ENCODE measurements at places on chromosomes 6 and 20.
A peak's percentile ranks its signal among the peaks of the same experiment; 100 is the strongest.

GRCh38 chr20:23974966-23975365 lies 13.6 kb downstream of the GGTLC1 start:
- no peak for DNase-seq

DNA sequence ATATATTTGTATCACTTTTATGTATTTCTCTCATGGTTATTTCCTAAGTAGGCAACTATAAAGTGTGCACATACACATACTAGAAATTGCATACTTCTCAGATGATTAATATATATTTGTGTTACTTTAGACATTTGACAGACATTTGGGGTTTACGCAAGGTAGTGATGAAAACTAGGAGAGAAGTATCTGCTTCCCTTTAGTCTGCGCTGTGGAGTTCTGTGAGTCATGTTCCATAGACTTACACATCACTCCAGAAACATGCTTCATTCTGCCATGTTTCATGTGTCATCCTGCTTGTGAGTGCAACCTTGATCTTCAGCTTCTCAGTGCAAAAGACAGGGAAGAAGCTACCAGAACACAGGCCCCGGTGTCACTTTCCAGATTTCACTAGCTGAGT lies 200.7 kb upstream of the BMP2 start:
- DNase-seq = no peak

GRCh38 chr6:71599359-71599758 lies 287.0 kb upstream of the RIMS1 start:
- no peak for DNase-seq

GRCh38 chr6:162471842-162472241 lies 255.7 kb downstream of the PRKN start:
- no peak for DNase-seq

DNA sequence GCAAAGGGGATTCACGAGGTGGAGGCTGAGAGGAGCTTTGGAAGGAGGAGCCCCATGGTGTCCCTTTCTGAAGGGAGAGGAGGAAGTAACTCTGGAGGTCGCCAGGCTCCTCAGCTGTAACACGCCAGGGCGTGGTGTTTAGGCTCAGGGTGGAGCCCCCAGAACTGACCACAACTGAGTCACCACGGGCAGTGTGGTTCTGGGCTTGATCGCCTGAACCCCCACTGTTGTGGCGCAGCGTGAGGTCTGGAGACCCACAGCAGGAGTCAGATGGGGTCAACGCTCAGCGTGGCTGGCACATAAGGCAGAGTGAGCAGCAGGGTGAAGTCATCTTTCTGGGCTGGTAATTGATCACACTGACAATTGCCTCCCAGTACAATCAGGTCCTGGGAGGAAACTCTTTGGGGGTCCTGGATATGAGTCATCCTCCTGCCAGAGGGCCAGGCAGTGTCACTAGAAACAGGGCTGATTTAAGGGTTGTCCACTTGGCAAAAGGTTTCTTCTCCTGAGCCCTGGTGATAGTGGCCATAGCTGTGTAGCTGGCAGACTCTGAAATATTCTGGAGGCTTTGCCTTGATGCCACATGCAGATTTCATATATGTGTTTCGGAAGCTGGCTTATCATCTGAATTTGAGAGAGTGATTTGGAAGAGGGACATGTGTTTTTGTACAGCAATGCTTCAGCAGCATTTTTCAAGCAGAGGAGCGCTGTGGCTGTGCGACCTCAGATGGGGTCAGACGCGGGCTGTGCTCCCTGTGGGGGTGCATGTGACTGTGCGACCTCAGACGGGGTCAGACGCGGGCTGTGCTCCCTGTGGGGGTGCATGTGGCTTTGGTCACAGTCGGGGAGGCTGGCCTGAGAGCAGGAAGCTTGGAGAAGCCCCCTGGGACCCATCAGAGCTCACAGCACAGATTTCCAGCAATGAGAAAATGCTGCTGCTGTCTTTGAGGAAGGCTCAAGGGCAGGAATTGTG lies 50.0 kb downstream of the SYNJ2 start:
- peak; percentile 66 for DNase-seq

GRCh38 chr20:21609221-21609620 lies 95.4 kb upstream of the NKX2-2 start:
- DNase-seq = no peak

DNA sequence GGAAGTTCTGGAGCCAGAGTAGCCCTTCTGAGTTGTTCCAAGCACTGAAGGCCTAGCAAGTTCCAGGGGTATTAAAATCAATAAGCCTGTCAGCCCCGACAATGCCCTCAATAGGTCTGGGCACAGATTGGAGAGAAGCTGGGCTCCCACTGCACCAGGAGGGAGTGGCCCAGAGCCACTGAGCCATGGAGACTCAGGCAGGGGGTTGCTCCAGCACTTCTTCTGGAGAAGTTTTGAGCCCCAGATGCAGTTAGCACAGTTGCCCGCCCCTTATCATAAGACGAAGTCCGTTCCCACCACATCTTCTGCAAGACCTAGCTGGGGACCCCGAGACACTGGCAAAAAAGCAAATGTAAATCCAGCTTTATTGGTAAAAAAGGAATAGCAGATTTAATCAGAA lies 13.0 kb downstream of the DEFB132 start:
- DNase-seq = no peak

GRCh38 chr6:1094306-1094705 lies 217.6 kb upstream of the FOXQ1 start:
- DNase-seq = no peak

DNA sequence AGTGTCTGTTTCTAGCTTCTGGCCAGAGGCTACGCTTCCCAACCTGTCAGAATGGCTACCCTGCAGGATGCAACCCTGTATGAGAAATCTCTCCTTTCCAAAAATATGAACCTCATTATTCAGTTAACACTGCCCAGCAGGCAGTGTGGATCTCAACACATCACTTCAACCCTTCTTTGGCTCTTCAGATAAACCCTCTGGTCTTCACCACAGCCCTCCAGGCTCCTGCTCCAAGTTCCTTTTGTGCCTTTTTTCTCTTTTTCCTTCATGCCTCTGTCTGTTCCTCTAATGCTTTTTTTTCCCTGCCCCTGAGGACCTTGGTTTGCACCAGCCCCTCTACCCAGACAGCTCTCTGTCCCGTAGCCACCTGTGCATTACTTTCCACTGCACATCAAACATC lies 207.4 kb downstream of the MYLK4 start:
- no peak for DNase-seq

DNA sequence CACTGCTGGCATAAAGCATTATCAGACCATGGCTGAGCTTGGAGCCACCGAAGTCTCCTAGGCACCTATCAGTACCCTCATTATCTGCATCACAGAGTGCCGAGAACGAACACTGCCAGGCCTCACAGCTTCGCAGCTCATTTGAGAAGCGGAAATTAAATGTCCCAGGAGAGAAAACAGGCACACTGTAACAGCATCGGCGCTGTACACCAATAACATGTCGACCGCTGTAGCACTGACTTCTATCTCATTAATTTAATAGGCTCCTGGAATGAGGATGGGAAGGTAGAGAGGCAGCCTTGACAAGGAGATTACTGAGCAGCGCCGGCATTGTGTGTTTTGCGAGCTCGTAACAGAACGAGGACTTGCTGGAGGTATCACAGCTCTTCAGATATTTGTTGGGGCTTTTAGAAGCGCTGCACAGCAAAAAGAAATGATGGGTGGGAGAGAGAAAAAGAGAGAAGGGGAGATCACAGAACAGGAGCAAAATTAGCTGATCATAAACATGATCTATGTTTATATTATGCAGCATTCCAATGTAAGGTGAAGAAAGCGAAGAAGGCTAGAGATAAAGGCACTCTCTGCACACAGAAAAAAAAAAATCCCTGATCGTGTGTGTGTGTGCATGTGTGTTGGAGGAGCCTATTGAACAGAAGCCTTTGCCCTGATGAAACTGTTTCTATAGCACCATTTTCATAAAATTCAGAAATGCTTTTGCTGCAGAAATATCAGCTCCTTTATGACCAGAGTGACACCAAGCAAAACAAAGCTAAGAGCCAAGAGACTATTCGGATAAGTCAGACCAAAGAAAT lies 29.2 kb downstream of the ID4 start:
- DNase-seq = no peak

- peak; percentile 89 for DNase-seq
Observed at GRCh38 chr20:63178889-63179686, 36.8 kb downstream of the YTHDF1 start.

GRCh38 chr20:46211331-46211722 lies 93.2 kb downstream of the CD40 start:
- no peak for DNase-seq

DNA sequence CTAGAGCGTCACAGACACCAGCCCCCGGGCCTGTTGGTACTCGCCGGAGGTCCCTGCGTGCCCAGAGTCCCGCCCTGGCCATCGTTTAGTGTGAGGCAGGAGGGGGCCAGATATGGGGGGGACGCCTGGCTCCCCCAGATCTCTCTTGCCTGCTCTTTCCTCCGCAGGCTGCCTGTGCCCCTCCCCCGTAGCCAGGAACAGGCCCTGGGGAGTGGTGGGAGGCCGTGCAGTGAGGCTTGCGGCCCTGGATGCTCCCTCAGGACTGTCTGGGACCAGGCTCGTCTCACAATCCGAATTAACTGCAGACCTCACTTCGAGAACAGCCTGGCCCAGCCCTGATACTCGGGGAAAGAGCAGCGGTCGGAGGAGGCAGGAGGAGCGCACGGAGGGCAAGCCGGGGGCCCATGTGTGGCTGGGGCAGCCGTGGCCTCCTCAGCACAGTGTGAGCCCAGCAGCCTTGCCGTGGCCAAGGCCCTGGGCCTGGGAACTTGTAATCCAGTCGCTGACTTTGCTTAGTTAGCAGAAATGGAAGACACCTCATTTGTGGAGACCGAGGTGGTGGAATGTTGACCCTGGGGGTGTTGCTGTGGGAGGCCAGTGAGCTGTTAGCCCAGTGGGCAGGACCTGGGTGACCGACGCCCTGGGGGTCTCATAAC lies 28.7 kb downstream of the FRMD1 start:
- no peak for DNase-seq

GRCh38 chr6:20265842-20266241 lies 53.6 kb upstream of the MBOAT1 start:
- no peak for DNase-seq

DNA sequence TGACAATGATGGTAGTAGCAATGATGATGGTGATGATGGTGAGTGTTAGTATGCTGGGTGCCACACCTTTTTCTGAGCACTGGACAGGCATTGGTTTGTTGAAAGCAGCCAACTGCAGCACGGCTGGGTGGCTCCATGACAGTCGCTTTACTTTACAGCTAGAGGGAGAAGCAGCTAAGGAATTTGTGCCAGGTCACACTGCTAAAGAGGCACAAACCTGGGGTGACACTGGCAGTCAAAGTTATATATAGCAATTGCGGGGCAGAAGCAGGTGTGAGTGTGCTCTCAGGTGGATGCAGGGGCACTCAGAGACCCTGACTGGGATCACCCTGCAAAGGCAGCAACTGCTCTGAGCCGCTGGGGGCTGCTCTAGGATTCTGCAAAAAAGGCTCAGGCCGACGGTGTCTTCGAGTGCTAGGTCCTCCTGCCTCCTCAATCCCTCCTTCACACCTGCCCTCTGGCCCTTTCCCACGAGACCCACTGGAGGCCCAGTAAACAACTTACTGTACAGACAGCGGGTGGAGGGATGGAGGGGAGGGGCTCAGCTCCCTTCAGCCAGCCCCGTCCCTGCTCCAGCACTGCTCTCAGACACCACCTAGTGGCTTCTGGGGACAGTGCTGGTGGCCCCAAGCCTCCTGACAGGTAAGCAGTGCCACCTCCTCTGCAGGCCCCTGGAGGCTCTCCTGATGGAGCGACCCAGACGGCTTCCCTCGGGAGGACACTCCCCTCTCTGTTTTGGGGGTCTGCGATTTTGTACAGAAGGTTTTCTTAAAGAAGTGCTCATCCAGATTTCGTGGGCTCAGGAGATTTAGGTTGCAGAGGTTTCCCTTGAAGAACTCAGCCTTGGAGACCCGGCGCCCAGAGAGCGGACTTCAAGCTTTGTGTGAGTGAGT lies 4.4 kb upstream of the RPS21 start:
- peak; percentile 91 for DNase-seq

- peak; percentile 77 for DNase-seq
Observed at GRCh38 chr20:39004508-39004907, 42.4 kb downstream of the DHX35 start.

- peak; percentile 49 for DNase-seq
Observed at GRCh38 chr20:63130658-63131577, 85.0 kb downstream of the YTHDF1 start.

DNA sequence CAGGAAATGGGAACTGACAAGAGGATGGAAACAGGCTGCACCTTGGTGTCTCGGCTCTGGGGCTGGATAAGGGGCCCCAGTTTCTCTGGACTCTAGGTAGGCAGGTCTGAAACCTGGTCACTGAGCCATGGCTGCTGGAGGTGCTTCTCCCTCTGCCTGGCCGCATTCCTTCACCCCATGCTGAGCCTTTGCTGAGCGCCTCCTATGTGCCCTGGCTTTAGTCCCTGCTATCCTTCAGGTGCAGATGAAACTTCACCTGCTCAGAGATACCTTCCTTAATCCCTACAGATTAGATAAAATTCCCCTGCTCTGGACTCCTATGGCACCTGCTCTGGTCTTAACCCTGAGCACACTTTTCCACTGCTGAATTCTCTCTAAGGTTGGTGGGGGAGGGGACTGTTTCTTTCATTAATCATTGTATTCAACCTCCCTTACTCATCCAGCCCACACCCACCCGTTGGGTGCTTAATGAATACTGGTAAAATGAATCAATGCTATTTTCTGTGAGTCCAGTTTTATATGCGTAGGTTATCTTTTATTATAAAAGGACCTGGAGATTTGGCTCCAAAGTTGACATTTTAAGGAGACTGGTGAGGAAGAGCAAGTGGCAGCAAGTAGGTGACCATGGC lies 19.3 kb downstream of the MYLK4 start:
- DNase-seq = no peak

- no peak for DNase-seq
Observed at GRCh38 chr6:140303218-140303949, 928.9 kb upstream of the CITED2 start.

GRCh38 chr6:148146717-148147462 lies 195.7 kb upstream of the SASH1 start:
- DNase-seq = peak; percentile 86

DNA sequence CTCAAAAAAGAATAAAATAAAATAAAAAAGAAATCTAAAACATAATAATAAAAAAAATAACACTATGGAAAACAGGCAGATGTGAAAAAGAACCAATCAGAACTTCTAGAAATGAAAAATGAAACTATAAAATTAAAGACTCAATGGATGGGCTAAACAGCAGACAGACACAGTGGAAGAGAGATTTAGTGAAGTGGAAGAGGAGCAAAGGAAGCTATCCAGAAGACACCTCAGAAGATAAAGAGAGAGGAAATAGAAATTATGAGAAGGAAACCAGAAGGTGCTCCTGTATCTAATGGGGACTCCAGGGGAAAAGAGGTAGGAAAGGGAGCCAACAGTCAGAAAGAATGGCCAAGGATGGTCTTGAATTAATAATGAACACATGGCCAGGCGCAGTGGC lies 18.5 kb downstream of the LAMA5 start:
- DNase-seq = no peak

- no peak for DNase-seq
Observed at GRCh38 chr6:144493035-144493910, 208.1 kb downstream of the UTRN start.

- DNase-seq = peak; percentile 79
Observed at GRCh38 chr20:32018269-32019155, 8.3 kb downstream of the CCM2L start.

- DNase-seq = no peak
Observed at GRCh38 chr6:26254724-26255123, 110.3 kb upstream of the BTN3A2 start.

Data from activated effector memory CD4-positive, alpha-beta T cell treated with anti-CD3 and anti-CD28 coated beads, Interleukin-2, amount 50 U/mL, for 16 hours (primary cell).